ENCODE measurements at places on chromosomes 11 and 22.

- DNase-seq: no peak
These were observed 8.9 kb upstream of the DCHS1 start for GRCh38 chr11:6664551-6664950.

- no peak for DNase-seq
These were observed 19.7 kb downstream of the CLNS1A start for GRCh38 chr11:77617892-77618291.

- DNase-seq: peak; percentile 18
These were observed 12.7 kb upstream of the TMEM218 start for GRCh38 chr11:125123947-125124617.

DNA sequence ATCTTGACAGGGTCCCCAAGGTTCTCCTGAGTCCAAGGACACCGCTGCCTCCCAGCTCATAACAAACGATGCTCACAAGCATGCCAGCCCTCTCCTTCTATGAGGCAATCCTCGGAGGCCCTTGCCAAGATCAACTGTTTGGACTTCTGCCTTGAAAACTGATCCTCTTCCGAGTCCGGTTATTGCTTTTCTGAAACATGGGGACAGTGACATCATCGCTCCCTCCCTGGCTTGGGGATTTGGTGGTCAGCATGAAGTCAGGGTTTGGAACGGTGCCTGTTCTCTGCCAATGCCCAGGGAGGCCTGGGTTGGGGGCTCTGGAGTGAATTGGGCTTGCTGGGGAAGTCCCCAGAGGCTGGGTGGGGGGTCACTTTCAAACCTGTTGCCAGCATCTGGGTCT, 149.3 kb downstream of the FBXO7 start:
- no peak for DNase-seq

GRCh38 chr22:30694171-30694639, 469 bp upstream of the OSBP2 start:
- peak; percentile 15 for DNase-seq

- DNase-seq: no peak
These were observed 210.5 kb upstream of the ISX start for GRCh38 chr22:34855471-34855870.

GRCh38 chr11:65448418-65449105, 26.0 kb downstream of the NEAT1 start:
- DNase-seq: no peak

DNA sequence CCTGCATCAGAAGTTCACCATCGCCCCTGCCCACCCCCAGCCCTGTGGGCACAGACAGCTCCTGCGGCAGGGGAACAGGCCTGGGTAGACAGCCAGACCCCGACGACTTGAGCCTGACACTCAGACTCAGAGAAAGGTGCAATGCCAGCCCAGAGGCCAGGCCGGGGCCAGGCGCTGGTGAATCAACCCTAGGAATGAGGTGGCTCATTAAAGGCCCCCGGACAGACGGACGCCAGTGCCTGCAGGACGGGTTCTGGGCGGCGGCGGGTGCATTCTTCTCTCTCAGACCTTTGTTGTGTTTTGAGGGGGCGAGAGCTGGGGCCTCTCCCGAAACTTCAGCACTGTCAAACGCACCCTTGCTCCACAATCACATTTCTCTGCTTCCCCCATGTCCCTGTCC, 5.6 kb downstream of the OVOL1 start:
- no peak for DNase-seq

- DNase-seq: no peak
These were observed 167.0 kb upstream of the NECTIN1 start for GRCh38 chr11:119895981-119896380.
